Endothelial cell of umbilical vein (primary cell): ENCODE measurements at places on chromosomes 2 and 18. TPM values are rescaled to one million over a fixed set of nuclear protein-coding genes. Genes with fewer than 3 reads are reported as not detected.

- no peaks in the 10 kb centered on the region for H3K27me3 ChIP-seq
- H3K27ac ChIP-seq = no peak overlapping the region
- H3K4me1 ChIP-seq = peaks cover 23% of the 10 kb centered on the region
- H3K4me3 ChIP-seq = no peak overlapping the region
Observed at GRCh38 chr2:159612255-159612901, 4.0 kb downstream of the BAZ2B start.

The MGAT4A gene
- 42.2 and 47.6 TPM in 2 replicates for total RNA-seq

GRCh38 chr2:153106802-153107477 is 371.6 kb downstream of the RPRM start:
- H3K27ac ChIP-seq = no peak overlapping the region
- H3K36me3 ChIP-seq = no peaks in the 10 kb centered on the region
- H3K4me3 ChIP-seq = no peak overlapping the region
- no peaks in the 10 kb centered on the region for H3K4me1 ChIP-seq
- no peaks in the 10 kb centered on the region for H3K27me3 ChIP-seq

- no peaks in the 10 kb centered on the region for H3K4me1 ChIP-seq
- H3K27me3 ChIP-seq = no peaks in the 10 kb centered on the region
- no peak overlapping the region for H3K27ac ChIP-seq
- DNase-seq = no peak
- no peak overlapping the region for H3K4me3 ChIP-seq
Observed at GRCh38 chr2:29705616-29706015, 215.8 kb downstream of the ALK start.

- H3K4me3 ChIP-seq = no peak overlapping the region
- DNase-seq = no peak
- H3K4me1 ChIP-seq = peaks cover 14% of the 10 kb centered on the region
- H3K36me3 ChIP-seq = peaks cover 7% of the 10 kb centered on the region
Observed at GRCh38 chr2:159758686-159759085, 39.3 kb downstream of the CD302 start.

DNA sequence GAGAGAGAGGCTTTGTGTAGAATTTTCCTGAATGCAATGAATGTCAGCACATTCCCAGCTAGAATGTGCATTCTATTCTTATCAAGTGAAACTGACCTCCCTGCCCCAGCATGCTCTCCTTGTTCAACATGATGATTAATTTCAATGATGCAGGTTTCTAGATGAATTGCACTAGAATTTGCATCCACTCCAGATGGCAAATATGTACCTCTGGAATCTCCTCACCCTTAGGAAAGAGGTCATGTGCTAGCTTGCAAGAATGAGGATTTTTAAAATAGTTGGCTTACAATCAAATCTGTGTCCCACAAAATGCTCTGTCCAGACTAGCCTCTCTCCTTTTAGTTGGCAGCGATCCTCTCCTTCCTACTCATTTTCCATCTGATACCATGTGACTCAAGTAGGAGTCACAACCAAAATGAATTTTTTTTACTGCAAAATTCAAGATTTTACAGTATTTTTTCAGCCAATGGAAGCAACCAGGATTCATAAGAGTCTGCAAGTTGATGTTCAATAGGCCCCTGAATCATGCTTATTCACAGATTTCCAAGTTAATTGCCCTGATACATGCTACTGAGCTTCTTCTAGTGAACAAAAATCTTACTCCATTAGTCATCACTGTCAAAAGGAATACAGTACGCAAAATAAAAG is 21.0 kb upstream of the STAT4 start:
- H3K4me3 ChIP-seq = no peak overlapping the region
- H3K27me3 ChIP-seq = no peaks in the 10 kb centered on the region
- peaks cover 9% of the 10 kb centered on the region for H3K4me1 ChIP-seq
- no peak overlapping the region for H3K27ac ChIP-seq
- DNase-seq = peak; percentile 47
- H3K36me3 ChIP-seq = no peaks in the 10 kb centered on the region

DNA sequence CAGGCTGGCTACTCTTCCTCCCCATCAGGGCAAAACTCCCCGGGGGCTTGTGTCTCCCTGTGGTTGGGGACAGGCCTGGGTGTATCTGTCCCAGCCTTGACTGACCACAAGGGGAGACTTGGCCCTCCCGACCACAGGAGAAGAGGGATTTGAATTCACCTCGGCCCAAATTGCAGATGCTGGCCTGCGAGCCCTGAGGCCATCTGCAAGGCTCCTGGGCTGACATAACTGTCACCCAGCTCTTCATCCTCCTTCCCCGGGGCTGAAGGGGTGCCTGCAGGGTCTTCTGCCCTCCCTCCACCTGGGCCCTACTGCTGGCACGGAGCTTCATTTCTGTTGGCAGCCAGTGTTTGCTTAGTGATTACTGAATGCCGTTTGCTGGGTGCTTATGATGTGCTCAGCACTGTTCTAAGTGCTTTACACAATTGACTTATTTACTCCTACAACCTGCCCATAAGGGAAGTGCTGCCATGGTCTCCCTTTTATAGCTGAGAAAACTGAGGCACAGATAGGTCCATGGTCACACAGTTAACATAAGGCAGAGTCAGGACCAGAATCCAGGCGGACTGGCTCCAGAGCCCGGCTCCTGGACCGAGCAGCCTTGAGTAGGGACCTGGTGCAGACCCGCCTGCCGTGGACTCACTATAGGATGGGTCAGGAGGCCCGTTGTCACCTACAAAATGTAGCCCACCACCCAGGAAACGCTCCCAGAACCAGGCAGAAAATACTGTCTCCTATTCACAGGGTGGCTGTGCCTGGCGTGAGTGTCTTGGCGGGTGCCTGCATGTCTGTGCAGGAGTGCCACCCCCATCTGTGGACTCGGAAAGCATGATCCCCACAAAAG is 18.9 kb downstream of the STEAP3 start:
- H3K4me1 ChIP-seq = no peaks in the 10 kb centered on the region
- no peaks in the 10 kb centered on the region for H3K27me3 ChIP-seq
- H3K36me3 ChIP-seq = no peaks in the 10 kb centered on the region
- no peak for DNase-seq

- no peak overlapping the region for H3K27ac ChIP-seq
- no peaks in the 10 kb centered on the region for H3K36me3 ChIP-seq
- peak; percentile 41 for DNase-seq
- H3K27me3 ChIP-seq = no peaks in the 10 kb centered on the region
- peaks cover 8% of the 10 kb centered on the region for H3K4me1 ChIP-seq
- no peak overlapping the region for H3K4me3 ChIP-seq
Observed at GRCh38 chr2:11930211-11930761, 183.9 kb downstream of the LPIN1 start.

- peaks cover 9% of the 10 kb centered on the region for H3K4me1 ChIP-seq
- H3K4me3 ChIP-seq = no peak overlapping the region
- H3K36me3 ChIP-seq = no peaks in the 10 kb centered on the region
- no peak for DNase-seq
Observed at GRCh38 chr18:49172246-49172645, 221.5 kb upstream of the SMAD7 start.

- no peak overlapping the region for H3K27ac ChIP-seq
- no peaks in the 10 kb centered on the region for H3K27me3 ChIP-seq
- H3K4me3 ChIP-seq = no peak overlapping the region
- H3K36me3 ChIP-seq = no peaks in the 10 kb centered on the region
Observed at GRCh38 chr2:142254031-142254430, 123.2 kb upstream of the LRP1B start.

DNA sequence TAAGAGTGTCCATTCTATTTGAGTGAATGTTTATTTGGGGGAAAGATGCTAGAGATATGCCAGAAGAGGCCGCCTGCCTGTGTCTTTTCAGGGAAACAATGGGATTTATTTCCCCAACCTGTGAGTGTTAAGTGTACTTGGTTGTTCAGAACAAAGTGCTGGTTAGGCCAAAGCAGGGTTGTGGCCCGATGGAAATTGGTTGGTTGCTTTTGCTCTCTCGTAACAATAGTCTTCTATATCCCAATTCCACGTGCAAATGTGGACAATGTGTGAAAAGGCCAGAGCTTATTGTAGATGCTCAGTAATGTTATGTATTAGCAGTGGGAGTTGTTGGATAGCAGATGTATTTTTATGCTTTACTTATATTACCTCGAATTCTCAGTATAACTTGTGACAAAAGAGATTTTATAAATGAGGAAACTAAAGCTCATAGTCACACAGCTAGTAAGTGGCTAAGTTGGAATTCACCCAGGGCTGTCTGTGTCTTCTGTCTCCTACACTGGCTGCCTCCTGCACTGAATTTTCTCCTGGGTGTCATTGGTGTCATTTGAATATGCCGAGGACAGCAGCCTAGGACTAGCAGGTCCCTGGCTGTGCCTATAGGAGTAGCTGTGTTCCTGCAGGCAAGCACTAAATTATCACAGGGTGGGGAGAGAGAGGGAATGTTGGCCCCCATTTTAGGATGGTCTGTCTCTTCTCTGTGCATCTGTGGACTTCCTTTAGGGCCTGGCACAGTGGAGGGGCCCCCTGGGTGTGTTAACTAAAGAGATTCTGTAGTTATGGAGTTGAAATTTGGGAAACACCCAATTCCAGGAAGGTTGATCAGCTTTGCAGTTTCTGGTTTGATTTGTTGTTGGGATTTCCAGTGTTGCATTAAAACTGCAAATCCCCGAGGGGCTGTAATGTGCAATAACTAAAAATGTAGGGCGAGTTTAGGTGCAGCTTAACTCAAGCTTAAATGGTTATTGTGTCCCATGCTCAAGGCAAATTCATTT is 21.6 kb downstream of the GPD2 start:
- no peak overlapping the region for H3K27ac ChIP-seq
- no peaks in the 10 kb centered on the region for H3K36me3 ChIP-seq
- H3K4me1 ChIP-seq = no peaks in the 10 kb centered on the region
- no peak overlapping the region for H3K4me3 ChIP-seq
- DNase-seq = no peak

The TTR gene
- total RNA-seq = not detected in 2 replicates

The NXPH2 gene
- not detected in 2 replicates for total RNA-seq

GRCh38 chr18:3279201-3280185 is 17.6 kb downstream of the MYL12B start:
- H3K4me3 ChIP-seq = no peak overlapping the region
- peaks cover 43% of the 10 kb centered on the region for H3K4me1 ChIP-seq
- peak overlapping the region; percentile 12 for H3K27ac ChIP-seq
- DNase-seq = peak; percentile 14

GRCh38 chr2:21837168-21837960 is 713.6 kb downstream of the TDRD15 start:
- no peak overlapping the region for H3K4me3 ChIP-seq
- no peaks in the 10 kb centered on the region for H3K4me1 ChIP-seq
- DNase-seq = no peak

GRCh38 chr2:29278966-29279365 is 163.8 kb downstream of the CLIP4 start:
- H3K4me1 ChIP-seq = no peaks in the 10 kb centered on the region
- no peaks in the 10 kb centered on the region for H3K27me3 ChIP-seq
- no peak overlapping the region for H3K4me3 ChIP-seq
- no peak overlapping the region for H3K27ac ChIP-seq
- no peak for DNase-seq
- H3K36me3 ChIP-seq = no peaks in the 10 kb centered on the region

- H3K4me3 ChIP-seq = no peak overlapping the region
- H3K4me1 ChIP-seq = no peaks in the 10 kb centered on the region
- no peaks in the 10 kb centered on the region for H3K36me3 ChIP-seq
- DNase-seq = no peak
- no peaks in the 10 kb centered on the region for H3K27me3 ChIP-seq
- H3K27ac ChIP-seq = no peak overlapping the region
Observed at GRCh38 chr2:17652681-17653394, 100.8 kb downstream of the SMC6 start.

- peak within 1 kb of the TSS; percentile 73 for H3K4me3 ChIP-seq
- peaks cover 6% of the 10 kb centered on the region for H3K4me1 ChIP-seq
- no peaks in the 10 kb centered on the region for H3K36me3 ChIP-seq
- peak; percentile 41 for DNase-seq
- no peak within 1 kb of the TSS for H3K27ac ChIP-seq
Observed at GRCh38 chr2:224039080-224039769, at the start of gene SERPINE2. Gene SERPINE2, minus strand, starts transcription at chr2:224039286. Its CDS starts 37,386 bp downstream, at chr2:224001900.

DNA sequence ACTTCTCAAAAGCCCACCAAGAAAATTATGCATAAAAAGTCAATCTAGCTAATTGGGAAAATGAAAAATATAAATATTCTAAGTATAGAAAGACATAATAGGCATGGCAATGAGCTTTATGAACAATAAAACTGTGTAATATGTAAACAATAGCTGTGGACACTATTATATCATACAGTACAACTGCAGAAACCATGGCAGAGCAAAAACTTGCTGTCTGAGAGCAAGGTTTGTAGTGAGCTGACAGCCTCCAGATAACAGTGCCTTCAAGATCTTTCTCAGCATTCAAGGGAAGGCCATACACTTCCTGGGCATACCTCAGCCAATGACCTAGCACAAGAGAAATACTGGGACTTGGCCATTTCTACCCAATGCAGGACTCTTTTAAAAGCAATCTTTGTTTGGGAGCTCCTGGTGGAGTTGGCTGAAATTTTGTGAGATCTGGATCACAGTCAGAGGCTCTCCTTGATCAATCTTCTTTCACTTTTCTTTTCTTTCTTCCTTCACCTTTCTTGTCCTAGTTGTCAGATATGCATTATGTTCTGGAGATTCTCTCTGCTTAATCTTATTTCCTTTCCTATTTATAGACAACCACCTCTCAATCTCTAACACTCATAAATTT is 427.2 kb upstream of the UBE2E3 start:
- H3K4me1 ChIP-seq = no peaks in the 10 kb centered on the region
- no peaks in the 10 kb centered on the region for H3K27me3 ChIP-seq
- H3K4me3 ChIP-seq = no peak overlapping the region
- no peak overlapping the region for H3K27ac ChIP-seq
- H3K36me3 ChIP-seq = no peaks in the 10 kb centered on the region

DNA sequence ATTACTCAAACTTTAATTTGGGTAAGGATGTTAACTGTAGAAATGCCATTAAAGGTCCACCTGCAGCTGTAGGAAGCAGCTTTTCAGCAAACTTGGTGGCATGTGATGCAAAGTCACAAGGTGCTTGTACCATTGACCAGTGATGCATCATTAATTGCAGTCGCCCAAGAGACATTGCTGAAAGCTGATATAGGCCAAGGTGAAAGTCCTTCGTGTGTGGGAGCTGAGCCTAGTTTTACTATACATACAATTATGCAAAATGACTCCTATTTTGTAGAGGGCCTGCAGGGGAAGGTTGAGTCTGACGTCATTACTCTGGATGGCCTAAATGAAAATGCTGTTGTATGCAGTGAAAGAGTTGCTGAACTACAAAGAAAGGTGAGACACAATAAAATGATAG is 40.5 kb downstream of the ALMS1 start:
- H3K4me3 ChIP-seq = no peak overlapping the region
- no peaks in the 10 kb centered on the region for H3K27me3 ChIP-seq
- no peaks in the 10 kb centered on the region for H3K4me1 ChIP-seq
- H3K36me3 ChIP-seq = no peaks in the 10 kb centered on the region

GRCh38 chr18:76130845-76131244 is 364.2 kb downstream of the ZNF516 start:
- H3K4me3 ChIP-seq = no peak overlapping the region
- DNase-seq = no peak
- no peaks in the 10 kb centered on the region for H3K4me1 ChIP-seq

The DSC1 gene
- total RNA-seq = not detected in 2 replicates

The CYS1 gene
- 0.25 TPM in 1 of 2 replicates, not detected in the other for total RNA-seq

GRCh38 chr2:68368654-68369336 is 3.7 kb downstream of the PLEK start:
- H3K27me3 ChIP-seq = peaks cover 5% of the 10 kb centered on the region
- no peaks in the 10 kb centered on the region for H3K36me3 ChIP-seq
- H3K27ac ChIP-seq = no peak overlapping the region
- H3K4me3 ChIP-seq = no peak overlapping the region
- DNase-seq = no peak

The CFAP65 gene
- total RNA-seq = not detected in 2 replicates
